ENCODE measurements at places on chromosomes 2 and 18.

GRCh38 chr2:98412751-98413458 lies 31.8 kb upstream of the INPP4A start:
- no peak for DNase-seq

DNA sequence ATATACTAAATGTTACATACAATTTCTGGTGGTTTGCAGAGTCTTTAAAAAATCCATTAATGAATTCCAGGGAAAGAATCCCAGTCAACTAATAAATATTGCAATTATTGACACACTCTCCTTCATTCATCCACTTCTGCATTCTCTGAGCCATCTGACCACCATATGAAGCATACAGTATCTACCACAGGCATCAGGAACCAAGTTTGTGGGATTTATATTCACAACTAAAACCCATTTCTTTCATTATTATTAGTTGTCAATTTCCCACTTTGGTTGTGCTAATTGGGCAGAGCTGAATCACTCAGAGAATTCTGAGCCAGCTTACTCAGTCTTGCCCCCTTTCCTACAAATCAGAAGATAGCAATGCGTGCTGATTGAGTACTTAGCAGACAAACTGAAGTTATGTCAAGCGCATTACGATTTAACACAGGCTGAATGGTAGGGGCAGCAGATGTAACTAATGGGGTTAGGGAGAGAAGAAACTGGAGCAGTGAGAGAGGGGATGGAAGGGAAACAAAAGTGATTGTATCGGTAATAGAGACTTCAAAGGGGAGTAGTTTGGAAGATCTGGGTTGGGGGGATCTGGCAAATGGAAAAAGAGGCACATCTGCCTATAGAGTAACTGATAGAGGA lies 52.3 kb downstream of the ZEB2 start:
- DNase-seq, result no peak

DNA sequence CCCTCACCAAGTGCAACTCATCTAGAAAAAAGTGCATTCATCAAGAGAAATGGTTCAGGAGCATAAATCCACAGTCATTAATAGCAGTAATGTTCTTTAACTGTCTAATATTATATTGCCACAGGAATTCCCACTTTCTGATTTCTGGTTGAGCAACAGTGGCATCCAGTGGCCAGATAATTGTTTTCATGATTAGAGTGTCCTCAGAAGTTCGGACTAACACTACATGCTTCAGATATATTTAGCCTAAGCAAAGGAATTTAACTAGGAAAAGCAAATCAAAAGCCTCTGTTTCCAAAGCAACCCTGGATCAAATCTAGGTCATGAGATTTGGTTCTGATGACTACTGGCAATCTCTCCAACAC lies 9.8 kb upstream of the ERBB4 start:
- DNase-seq, result no peak

- DNase-seq, result no peak
Observed at GRCh38 chr2:147006736-147007141, 838.1 kb upstream of the ACVR2A start.

DNA sequence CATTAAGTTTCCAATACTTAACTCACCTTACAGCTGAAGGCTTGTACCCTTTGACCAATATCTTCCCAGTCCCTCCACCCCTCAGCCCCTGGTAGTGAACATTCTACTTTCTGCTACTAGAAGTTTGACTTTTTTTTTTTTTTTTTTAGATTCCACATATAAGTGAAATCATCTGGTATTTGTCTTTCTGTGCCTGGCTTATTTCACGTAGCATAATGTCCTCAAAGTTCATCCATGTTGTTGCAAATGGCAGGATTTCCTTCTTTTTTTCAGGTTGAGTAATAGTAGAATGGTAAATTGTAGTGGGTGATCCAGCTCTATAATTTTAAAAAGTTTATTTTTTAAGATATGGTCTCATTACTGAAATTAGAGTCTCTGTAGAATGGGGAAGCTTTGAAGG lies 316.0 kb downstream of the MTX2 start:
- DNase-seq, result no peak
